ENCODE measurements at places on chromosomes 3 and 15.

DNA sequence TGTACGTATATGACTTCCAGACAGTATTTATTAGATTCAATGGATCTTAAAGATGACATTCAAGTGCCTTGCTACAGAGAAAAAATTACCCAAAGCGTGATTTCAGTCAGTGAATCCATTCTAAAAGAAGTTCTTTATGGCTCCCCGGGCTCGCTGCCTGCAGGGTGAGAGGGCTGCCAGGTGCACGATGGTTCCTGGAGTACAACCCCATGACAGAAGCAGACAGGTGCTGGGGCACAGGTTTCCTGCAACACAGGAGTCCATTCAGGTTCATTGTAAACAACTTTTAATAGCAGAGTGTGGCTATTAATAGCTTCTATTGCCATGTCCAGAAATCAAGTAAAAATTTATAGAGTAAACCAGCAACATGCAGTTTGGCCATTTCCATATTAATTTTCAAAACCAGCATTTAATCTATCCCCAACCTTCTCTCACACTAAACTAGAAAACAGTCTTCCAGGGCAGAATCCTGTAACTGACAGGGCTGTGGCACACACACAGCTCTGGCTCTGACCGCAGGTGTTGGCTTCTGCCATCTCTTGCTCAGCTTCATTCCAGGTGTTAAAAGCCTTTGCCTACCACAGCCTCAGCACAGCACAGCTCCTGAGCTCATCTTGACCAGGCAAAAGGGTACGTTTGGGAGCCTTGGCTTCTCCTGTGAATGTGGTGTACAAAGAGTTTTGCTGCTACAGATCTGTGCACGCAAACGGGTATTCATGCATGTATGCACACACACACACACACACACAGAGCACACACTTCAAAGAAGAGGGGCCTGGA, 185.9 kb downstream of the MEX3B start:
- DNase-seq, result no peak

- DNase-seq, result peak; percentile 88
These were observed 1.4 kb downstream of the FOXP1 start for GRCh38 chr3:71582036-71582611.

GRCh38 chr3:16886303-16886683, 1.5 kb downstream of the PLCL2 start:
- peak; percentile 75 for DNase-seq

DNA sequence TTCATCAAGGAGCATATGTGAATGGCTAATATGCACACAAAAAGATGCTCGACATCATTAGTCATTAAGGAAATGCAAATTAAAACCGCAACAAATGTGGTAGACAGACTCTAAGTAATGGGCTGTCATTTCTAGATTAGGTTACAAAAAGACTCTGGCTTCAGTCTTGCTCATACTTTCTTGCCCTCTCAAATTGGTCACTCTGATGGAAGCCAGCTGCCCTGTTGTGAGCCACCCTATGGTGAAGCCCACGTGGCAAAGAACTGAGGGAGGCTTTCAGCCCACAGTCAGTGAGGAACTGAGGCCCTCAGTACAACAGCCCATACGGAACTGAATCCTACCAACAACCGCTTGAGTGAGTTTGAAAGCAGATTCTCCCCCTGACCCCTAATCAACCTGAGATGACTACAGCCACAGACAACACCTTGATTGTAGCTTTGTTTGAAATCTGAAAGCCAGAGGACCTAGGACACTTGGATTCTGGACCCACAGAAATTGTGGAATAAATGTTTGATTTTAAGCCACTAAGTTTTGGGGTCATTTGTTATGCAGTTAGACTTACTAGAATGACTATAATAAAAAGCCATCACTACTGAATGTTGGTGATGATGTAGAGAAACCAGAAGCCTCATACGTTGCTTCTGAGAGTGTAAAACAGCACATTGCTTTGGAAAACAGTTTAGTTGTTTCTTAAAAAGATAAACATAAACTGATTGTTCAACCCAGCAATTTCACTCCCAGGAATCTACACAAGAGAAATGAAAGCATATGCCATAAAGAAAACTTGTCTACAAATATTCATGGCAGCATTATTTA, 45.7 kb downstream of the EHHADH start:
- DNase-seq, result no peak

DNA sequence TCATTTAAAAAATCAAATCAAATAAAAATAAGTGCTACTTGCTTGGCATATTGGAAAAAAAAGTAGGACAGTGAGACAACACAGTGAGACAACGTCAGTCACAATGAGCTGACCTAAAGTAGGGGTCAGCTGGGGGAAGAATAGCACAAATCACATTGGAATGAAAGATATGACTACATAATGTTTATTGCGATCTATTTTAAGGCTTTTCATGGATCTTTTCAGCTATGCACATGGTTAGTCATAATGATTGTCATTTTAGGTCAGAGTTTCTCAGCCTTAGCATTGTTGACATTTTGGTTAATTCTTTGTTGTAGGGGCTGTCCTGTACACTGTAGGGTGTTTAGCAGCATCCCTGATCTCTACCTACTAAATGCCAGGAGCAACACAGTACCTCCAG, 44.5 kb downstream of the CMSS1 start:
- no peak for DNase-seq
